ENCODE measurements at places on chromosomes 16 and 17.

- no peak for DNase-seq
These were observed 2.6 kb upstream of the KRT35 start for GRCh38 chr17:41483531-41483930.

DNA sequence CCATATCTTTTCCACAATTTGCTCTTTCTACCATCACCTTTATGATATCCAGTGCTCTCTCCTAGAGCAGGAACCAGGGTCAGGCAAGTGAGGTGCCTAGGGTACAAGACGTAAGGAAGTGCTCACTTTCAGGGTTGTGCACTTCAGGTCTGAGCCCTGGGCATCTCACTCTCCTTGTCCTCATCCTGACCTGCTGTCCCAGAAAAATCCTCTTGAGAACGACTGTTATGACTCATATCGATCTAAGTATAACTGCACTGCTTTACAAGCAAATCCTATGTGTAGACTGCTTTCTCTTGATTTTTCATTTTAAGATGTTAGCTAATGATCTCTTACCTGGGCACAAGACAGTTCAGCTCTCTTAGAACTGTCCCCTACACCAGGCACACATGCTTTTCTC lies 100.1 kb downstream of the TMEM100 start:
- DNase-seq = no peak

- no peak for DNase-seq
These were observed 68.4 kb upstream of the ELAC2 start for GRCh38 chr17:13086142-13086769.

- no peak for DNase-seq
These were observed 22.6 kb downstream of the TTYH2 start for GRCh38 chr17:74235911-74236371.

DNA sequence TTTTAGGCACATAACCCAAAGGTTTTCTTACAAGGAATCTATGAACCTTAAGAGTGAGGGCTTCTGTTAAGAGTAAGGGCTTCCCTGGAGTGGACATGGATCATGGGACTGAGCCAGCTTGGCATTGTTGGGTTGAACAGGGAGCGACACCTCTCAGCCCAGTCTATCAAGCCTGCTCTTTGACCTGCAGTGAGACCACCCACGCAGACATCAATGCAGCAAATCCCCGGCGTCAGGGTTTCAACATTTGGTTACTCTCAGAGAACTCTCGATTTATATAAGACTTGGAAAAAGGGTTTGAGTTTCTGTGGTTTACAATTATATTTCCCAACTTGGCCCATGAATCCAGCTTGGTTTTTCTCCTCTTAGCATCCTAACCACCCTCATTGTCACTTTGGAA lies 299.9 kb downstream of the WWOX start:
- DNase-seq = no peak
